ENCODE measurements at places on chromosomes 11 and 22. TPM values are rescaled to one million over a fixed set of nuclear protein-coding genes. Genes with fewer than 3 reads are reported as not detected.

DNA sequence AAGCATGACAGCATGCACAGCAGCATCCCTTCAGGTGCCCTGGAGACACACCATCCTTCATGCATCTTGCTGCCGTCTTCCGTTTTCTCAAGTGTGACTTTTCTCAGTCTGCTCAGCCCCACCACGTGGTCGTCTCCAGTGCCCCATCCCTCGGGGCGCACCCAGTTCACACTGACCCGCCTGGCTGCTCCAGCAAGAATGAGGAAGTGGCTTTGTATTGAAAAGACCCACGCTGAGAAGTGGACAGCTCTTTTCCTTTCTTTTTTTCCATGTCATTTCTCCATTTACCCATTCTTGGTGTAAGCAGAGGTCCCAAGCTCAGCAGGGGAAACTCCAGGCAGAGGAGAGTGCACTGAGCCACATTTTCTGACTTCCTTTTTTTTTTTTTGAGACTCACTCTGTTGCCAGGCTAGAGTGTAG is 14.5 kb downstream of the SERPINH1 start:
- no peak for DNase-seq
- no peaks in the 10 kb centered on the region for H3K27me3 ChIP-seq
- no peak overlapping the region for H3K4me3 ChIP-seq
- no peak overlapping the region for H3K27ac ChIP-seq
- no peaks in the 10 kb centered on the region for H3K4me1 ChIP-seq
- no peaks in the 10 kb centered on the region for H3K36me3 ChIP-seq

DNA sequence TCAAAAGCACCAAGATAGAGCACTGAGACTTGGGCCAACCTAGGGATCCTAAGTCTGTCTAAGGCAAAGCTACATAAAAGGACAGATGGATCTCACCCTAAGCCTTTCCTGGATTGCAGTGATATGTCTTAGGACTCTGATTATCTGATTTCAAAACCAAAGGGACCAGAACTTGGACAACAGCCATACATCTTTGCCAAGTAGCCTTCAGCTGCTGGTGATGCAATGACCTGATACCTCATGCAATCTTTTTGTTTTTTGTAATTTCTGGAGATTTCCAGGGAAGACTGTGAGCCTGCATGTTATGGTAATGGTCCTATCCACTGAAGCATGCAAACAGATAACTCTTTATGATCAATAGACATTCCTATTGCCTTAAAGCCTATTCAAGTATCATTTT is 230.4 kb upstream of the MTNR1B start:
- H3K36me3 ChIP-seq = no peaks in the 10 kb centered on the region
- no peaks in the 10 kb centered on the region for H3K27me3 ChIP-seq

Gene OR5P2
- not detected for total RNA-seq

DNA sequence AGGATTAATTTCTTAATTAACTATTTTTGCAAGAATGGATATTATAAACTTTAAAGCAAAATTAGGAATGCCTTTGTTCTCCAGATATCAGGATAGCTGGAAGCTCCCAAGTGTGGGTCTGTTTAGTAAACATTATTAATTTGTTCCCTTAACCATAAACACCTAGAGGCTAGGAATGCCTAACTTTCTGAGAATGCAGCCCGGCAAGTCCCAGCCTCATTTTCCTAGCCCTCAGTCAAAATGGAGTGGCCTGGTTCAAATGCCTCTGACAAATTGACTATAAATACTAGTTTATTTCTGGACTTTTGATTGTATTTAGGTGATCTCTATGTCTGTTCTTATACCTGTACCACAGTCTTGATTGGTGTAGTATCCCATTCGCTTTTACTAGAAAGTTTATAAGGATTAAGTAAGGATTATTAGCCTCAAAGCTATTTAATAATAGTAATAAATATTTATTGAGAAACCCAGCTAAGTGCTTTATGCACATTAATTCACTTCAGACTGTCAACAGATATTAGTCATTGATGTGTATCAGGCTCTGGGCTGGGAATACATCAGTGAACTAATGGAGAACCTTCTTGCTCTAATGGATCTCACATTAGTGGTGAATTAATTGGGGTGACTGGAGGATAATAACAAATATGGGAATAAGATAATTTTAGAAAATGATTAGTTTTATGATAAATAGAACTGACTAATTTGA is 25.8 kb downstream of the PPME1 start:
- no peaks in the 10 kb centered on the region for H3K27me3 ChIP-seq
- no peak overlapping the region for H3K27ac ChIP-seq
- H3K36me3 ChIP-seq = no peaks in the 10 kb centered on the region
- H3K4me3 ChIP-seq = no peak overlapping the region
- H3K4me1 ChIP-seq = no peaks in the 10 kb centered on the region

DNA sequence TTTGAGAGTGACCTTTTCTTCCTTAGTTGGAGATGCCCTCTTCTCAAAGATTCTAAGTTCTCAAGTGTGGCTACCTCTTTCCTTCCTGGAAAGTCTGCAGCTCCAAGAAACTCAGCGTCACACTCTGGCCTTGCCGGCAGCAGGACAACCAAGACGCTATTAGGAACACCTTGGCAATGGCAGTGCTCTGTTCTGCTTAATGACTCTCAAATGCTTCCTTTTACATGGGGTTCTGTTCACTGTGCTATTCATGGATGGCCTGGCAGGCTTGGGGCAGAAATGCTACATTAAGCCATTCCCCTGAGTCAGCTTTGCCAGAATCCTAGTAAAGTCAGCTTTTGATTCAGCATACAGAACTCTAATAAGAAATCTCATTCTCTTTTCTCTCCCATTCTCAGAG is 25.9 kb downstream of the LARGE2 start:
- H3K27me3 ChIP-seq = no peaks in the 10 kb centered on the region
- H3K4me3 ChIP-seq = no peak overlapping the region
- no peak overlapping the region for H3K27ac ChIP-seq
- DNase-seq = no peak
- H3K4me1 ChIP-seq = no peaks in the 10 kb centered on the region

GRCh38 chr11:11036848-11037732 is 179.2 kb upstream of the ZBED5 start:
- no peak overlapping the region for H3K27ac ChIP-seq
- H3K4me1 ChIP-seq = no peaks in the 10 kb centered on the region
- H3K36me3 ChIP-seq = no peaks in the 10 kb centered on the region
- no peak overlapping the region for H3K4me3 ChIP-seq

DNA sequence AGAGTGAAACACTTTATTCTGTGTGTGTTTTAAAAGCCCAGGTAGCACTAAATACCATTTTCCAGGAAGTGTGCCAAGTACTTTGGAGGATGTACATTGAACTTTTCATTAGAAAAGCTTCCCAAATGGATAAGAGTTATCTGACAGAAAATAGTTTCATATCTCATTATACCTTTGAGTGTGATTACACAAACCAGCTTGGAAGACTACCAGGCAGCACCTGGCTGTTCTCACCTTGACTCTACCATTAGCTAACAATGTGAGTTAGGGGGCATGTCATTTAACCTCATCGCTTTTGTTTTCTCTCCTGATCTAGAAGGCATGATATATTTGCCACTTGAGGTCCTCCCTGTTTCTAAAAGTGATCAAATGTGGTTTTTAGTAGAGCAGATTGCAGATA is 50.2 kb downstream of the GRM5 start:
- no peak overlapping the region for H3K27ac ChIP-seq
- H3K36me3 ChIP-seq = no peaks in the 10 kb centered on the region
- no peak overlapping the region for H3K4me3 ChIP-seq
- no peaks in the 10 kb centered on the region for H3K4me1 ChIP-seq
- no peaks in the 10 kb centered on the region for H3K27me3 ChIP-seq
- no peak for DNase-seq

Gene OR8A1
- not detected for total RNA-seq

GRCh38 chr22:49793296-49793695 is 34.4 kb downstream of the BRD1 start:
- no peak overlapping the region for H3K27ac ChIP-seq
- H3K4me3 ChIP-seq = no peak overlapping the region
- H3K36me3 ChIP-seq = peaks cover 79% of the 10 kb centered on the region
- H3K27me3 ChIP-seq = no peaks in the 10 kb centered on the region
- DNase-seq = no peak
- H3K4me1 ChIP-seq = peaks cover 12% of the 10 kb centered on the region

Gene XKR3
- total RNA-seq = not detected

Gene SLC22A9
- not detected for total RNA-seq

GRCh38 chr22:45435544-45436139 is 22.1 kb downstream of the RIBC2 start:
- H3K27me3 ChIP-seq = no peaks in the 10 kb centered on the region
- DNase-seq = peak; percentile 73
- H3K27ac ChIP-seq = no peak overlapping the region
- H3K36me3 ChIP-seq = no peaks in the 10 kb centered on the region
- H3K4me1 ChIP-seq = peaks cover 6% of the 10 kb centered on the region
- no peak overlapping the region for H3K4me3 ChIP-seq

GRCh38 chr11:101618709-101619108 is 34.9 kb upstream of the TRPC6 start:
- H3K27ac ChIP-seq = no peak overlapping the region
- H3K4me3 ChIP-seq = no peak overlapping the region
- no peaks in the 10 kb centered on the region for H3K4me1 ChIP-seq
- no peak for DNase-seq

DNA sequence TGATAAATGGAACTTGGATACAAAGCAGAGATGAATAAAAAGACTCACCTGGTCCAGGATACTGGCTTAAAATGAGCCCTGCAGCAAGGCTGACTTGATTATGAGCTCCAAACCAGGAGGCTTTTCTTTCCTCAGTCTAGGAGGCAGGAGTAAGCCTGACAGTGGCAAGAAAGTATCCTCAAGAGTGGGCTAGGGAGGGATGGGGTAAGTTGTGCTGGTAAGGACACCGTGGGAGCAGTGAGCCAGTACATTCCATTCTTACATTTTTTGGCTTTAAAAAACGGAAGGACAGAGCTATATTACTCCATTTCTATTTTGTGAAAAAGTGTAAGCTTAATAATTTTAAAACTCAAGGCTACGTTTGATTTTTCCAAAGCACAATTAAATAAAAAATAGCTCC is 187.1 kb upstream of the DDI1 start:
- no peak overlapping the region for H3K27ac ChIP-seq
- H3K4me1 ChIP-seq = no peaks in the 10 kb centered on the region
- H3K4me3 ChIP-seq = no peak overlapping the region
- DNase-seq = no peak

DNA sequence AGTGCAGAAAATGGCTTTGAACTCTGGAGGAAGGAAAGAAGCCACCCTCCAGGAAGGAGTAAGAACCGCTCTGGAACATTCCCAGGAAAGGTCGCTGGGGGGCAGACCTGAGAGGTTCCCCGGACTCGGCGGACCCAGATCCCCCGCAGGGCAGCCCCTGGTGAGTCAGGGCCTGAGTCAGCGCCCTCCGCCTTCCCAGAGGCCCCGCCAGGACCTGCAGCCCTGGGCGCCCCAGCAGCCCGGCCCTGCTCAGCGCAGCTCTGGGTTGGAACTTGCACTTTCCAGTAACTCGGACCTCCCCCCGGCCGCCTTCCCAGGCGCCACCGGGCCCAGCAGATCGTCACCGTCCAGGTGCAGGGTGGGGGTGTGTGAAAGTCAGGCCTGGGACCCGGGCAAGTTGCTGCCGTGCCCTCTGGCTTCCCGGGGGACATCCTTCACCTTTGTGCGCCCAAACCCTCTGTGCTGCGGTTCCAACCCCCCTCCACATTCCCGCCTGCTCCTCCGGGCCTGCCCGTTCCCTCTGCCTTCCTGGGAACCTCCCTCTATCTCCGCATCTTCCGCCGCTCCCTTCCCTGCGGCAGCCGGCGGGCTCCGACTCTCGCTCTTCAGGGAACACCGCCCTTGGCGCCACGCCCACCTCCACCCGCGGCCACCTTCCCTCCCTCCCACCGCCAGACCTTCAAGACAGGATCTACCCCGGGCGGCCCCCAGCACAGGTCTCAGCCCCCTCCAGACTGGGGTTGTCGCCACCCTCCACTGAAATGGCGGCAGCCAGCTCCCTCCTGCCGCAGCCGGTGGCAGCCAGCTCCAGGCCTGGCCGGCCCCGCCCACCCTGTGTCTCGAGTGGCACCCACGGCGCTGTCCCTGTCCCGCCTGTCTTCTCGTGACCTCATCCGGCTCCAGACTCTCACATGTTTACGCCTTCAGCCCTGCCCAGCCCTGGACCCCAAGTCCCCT is 36.8 kb upstream of the WNT7B start:
- peak overlapping the region; percentile 78 for H3K4me3 ChIP-seq
- peak overlapping the region; percentile 80 for H3K27ac ChIP-seq
- H3K27me3 ChIP-seq = no peaks in the 10 kb centered on the region
- DNase-seq = peak; percentile 71
- H3K4me1 ChIP-seq = peaks cover 5% of the 10 kb centered on the region

Gene MS4A12
- total RNA-seq = not detected

DNA sequence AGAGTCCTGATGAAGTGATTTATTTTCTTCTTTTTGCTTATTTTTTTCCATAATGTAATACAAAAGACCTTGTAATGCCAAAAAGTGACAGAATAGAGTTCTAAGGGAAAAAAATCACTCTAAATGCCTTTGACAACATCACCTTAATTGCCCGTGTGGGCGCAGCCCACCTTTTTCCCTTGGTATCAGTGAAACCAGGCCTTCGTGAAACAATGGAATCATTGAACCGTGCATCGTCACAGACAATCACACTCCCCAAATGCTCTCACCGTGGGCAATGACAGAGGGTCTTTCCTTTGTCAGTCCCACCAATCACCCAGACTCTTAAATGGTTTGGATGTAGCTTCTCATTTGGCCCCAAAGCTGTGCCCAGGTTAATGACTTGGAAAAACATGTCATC is 9.6 kb upstream of the SLC6A5 start:
- DNase-seq = no peak
- no peaks in the 10 kb centered on the region for H3K4me1 ChIP-seq
- no peaks in the 10 kb centered on the region for H3K27me3 ChIP-seq
- H3K27ac ChIP-seq = no peak overlapping the region
- H3K4me3 ChIP-seq = no peak overlapping the region

DNA sequence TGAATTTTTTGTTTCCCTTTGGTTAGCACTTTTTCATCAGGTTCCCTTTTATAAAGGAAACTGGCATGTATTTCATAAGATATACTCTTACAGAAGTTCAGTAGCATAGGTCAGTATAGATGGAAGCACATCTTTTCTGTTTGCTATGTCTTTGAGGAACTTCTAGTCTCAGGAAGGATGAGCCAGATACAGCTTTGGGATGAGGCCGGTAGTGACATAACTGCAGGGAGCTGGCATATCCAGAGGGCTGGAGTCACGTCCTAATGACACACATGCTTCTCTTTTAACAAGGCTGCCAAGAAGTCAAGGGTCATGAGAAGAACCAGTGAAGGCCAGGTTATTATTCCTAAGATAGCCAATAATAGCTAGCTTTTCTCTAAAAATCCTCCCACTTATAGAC is 33.3 kb upstream of the ADSL start:
- DNase-seq = no peak
- H3K27me3 ChIP-seq = no peaks in the 10 kb centered on the region
- no peak overlapping the region for H3K4me3 ChIP-seq
- peaks cover 41% of the 10 kb centered on the region for H3K36me3 ChIP-seq
- no peak overlapping the region for H3K27ac ChIP-seq
- H3K4me1 ChIP-seq = peaks cover 22% of the 10 kb centered on the region

Gene SCARF2
- 2.0 TPM for total RNA-seq

Gene APOA1
- 0.46 TPM for total RNA-seq

Gene PKNOX2
- not detected for total RNA-seq

Gene C11orf87
- not detected for total RNA-seq
